ENCODE measurements at places on chromosomes 12 and 14.

DNA sequence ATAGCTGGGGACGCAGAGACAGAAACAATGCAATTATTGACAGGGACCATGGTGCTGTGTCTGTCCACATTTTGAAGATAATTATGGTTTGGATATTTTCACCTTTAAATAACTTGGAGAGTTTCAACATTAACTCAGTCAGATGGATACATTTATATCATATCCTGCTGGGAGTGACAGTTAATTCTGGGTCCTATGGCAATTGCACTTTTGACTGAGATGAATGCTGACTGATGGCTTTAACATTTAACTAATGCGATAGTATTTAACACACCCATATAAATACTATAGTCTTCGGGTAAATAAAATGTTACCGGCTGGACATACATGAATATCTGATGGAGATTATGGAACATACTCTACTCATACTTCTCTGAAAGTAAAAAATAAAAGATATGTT, 118.3 kb downstream of the LRRK2 start:
- DNase-seq = no peak
- H3K27me3 ChIP-seq = no peaks in the 10 kb centered on the region
- H3K36me3 ChIP-seq = no peaks in the 10 kb centered on the region
- H3K4me3 ChIP-seq = no peak overlapping the region
- H3K4me1 ChIP-seq = no peaks in the 10 kb centered on the region

GRCh38 chr12:38809832-38810231, 95.6 kb downstream of the CPNE8 start:
- no peaks in the 10 kb centered on the region for H3K27me3 ChIP-seq
- no peak overlapping the region for H3K4me3 ChIP-seq
- H3K4me1 ChIP-seq = no peaks in the 10 kb centered on the region
- peaks cover 13% of the 10 kb centered on the region for H3K36me3 ChIP-seq
- DNase-seq = no peak

GRCh38 chr14:99026471-99026870, 245.5 kb downstream of the BCL11B start:
- DNase-seq = peak; percentile 48
- no peak overlapping the region for H3K27ac ChIP-seq
- no peaks in the 10 kb centered on the region for H3K27me3 ChIP-seq
- peaks cover 1% of the 10 kb centered on the region for H3K36me3 ChIP-seq
- H3K4me3 ChIP-seq = no peak overlapping the region
- peaks cover 19% of the 10 kb centered on the region for H3K4me1 ChIP-seq

GRCh38 chr12:14846876-14847580, 3.7 kb upstream of the ART4 start:
- DNase-seq = no peak
- no peak overlapping the region for H3K4me3 ChIP-seq
- no peaks in the 10 kb centered on the region for H3K36me3 ChIP-seq
- no peaks in the 10 kb centered on the region for H3K27me3 ChIP-seq

DNA sequence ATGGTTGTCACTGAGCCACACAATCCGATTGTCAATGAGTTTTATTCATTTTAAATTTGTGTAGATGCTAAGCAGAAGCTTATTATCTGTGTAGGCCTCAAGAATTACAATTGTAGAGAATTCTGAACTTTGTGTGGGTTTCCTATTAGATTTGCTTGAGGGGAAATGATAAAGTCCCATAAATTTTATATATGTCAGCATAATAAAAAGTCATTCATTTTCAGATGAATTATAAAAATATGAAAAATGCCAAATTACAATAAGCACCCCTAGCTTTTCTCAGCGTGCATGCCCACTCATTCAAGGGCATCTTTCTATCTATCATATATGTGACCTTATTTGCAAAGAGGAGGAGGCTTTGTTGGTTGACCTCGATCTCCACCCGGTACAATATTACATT, 1041.1 kb upstream of the FOXG1 start:
- H3K4me1 ChIP-seq = no peaks in the 10 kb centered on the region
- H3K4me3 ChIP-seq = no peak overlapping the region
- H3K27me3 ChIP-seq = no peaks in the 10 kb centered on the region
- H3K27ac ChIP-seq = no peak overlapping the region

GRCh38 chr12:69657376-69658137, 41.5 kb downstream of the BEST3 start:
- DNase-seq = no peak
- H3K27ac ChIP-seq = no peak overlapping the region
- H3K27me3 ChIP-seq = peaks cover 9% of the 10 kb centered on the region
- H3K4me3 ChIP-seq = no peak overlapping the region

DNA sequence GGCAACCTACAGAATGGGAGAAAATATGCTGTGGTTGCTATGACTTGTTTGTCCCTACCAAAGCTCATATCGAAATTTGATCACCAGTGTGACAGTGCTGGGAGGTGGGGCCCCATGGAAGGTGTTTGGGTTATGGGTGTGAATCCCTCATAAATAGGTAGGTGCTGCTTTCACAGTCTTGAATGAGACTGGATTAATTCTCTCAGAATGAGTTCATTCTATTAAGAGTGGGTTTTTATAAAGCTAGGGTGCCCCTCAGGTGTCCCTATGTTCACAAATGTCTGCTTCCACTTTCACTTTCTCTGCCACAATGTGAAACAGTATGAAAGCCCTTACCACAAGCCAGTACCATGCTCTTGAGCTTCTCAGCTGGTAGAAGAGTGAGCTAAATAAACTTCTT, 133.5 kb downstream of the CPNE8 start:
- H3K4me1 ChIP-seq = peaks cover 13% of the 10 kb centered on the region
- no peaks in the 10 kb centered on the region for H3K27me3 ChIP-seq
- DNase-seq = peak; percentile 52
- no peak overlapping the region for H3K4me3 ChIP-seq

DNA sequence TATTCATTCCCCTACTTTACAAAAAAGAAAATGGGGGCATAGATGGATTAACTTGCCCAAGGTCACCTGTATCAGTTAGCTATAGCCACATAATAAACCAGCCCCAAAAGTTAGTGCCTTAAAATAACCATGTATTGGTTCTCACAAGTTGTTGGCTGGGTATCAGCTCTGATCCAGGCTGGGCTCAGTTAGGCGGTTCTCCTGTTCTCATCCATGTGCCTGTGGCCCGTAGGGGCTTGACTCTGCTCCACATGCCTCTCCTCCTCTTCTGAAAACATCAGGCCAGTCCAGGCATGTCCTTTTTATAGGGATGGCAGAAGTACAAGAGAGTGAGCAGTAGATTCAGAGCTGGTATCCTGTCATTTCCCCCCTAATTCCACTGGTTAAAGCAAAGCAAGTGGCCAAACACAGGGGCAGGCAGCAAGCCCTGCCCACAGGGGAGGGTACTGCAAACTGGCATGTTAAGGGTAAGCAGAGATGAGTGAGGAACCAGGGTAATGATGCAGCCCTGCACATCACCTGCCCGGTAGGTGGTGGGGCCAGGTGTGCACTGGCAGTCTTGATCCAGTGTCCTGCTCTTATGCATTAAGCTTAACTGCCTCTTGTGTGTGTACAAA, 47.9 kb upstream of the TUNAR start:
- no peak overlapping the region for H3K4me3 ChIP-seq
- H3K27me3 ChIP-seq = peaks cover 16% of the 10 kb centered on the region
- no peaks in the 10 kb centered on the region for H3K4me1 ChIP-seq
- no peak overlapping the region for H3K27ac ChIP-seq
- H3K36me3 ChIP-seq = no peaks in the 10 kb centered on the region

GRCh38 chr12:107760809-107761501, at the start of gene PRDM4:
PRDM4 (minus strand) TSS chr12:107761137; CDS start chr12:107760515, 622 bp downstream.
- peak within 1 kb of the TSS; percentile 91 for H3K27ac ChIP-seq
- H3K36me3 ChIP-seq = peaks cover 28% of the 10 kb centered on the region
- peak within 1 kb of the TSS; percentile 92 for H3K4me3 ChIP-seq
- H3K4me1 ChIP-seq = peaks cover 27% of the 10 kb centered on the region
- no peaks in the 10 kb centered on the region for H3K27me3 ChIP-seq

Data from activated CD4-positive, alpha-beta T cell treated with anti-CD3 and anti-CD28 coated beads for 36 hours (primary cell).